ENCODE measurements at places on chromosomes 1 and 21. TPM values are rescaled to one million over a fixed set of nuclear protein-coding genes. Genes with fewer than 3 reads are reported as not detected.

TAL1 gene
- 0.02 TPM for total RNA-seq

NDUFS5 gene
- total RNA-seq: 444 TPM

CAMK2N1 gene
- total RNA-seq: 58.6 TPM

NR0B2 gene
- total RNA-seq: 0.10 TPM

OR2G6 gene
- not detected for total RNA-seq

IL22RA1 gene
- 8.6 TPM for total RNA-seq

MMP23B gene
- total RNA-seq: 0.68 TPM

OR2T2 gene
- not detected for total RNA-seq

AMY2A gene
- not detected for total RNA-seq

FCGR3B gene
- not detected for total RNA-seq

C1orf94 gene
- not detected for total RNA-seq

TP53BP2 gene
- total RNA-seq: 31.2 TPM

GON4L gene
- total RNA-seq: 13.5 TPM

GCSAML gene
- not detected for total RNA-seq

RGS1 gene
- not detected for total RNA-seq

All from A549 treated with dexamethasone at 1 μM for 4 hours (cell line).